ENCODE measurements at places on chromosomes 7 and 10.

DNA sequence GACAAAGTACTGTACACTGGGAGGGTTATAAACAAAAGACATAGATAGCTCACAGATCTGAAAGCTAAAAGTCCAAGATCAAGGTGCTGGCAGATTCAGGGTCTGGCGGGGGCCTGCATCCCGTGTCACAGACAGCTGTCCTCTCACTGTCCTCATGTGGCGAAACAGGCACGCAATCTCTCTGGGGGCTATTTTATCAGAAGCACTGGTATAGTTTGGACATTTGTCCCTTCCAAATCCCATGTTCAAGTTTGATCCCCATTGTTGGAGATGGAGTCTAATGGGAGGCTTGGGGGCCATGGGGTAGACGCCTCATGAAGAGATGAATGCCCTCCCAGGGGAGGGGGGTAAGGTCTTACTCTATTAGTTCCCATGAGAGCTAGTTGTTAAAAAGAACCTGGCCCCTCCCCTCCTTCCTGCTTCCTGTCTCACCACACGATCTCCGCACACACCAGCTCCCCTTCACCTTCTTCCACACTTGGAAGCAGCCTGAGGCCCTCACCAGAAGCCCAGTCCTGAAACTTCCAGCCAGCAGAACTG, 72.5 kb upstream of the UCN3 start:
- DNase-seq: no peak

- no peak for DNase-seq
Measured at GRCh38 chr7:151740081-151740851, 136.6 kb downstream of the PRKAG2 start.

DNA sequence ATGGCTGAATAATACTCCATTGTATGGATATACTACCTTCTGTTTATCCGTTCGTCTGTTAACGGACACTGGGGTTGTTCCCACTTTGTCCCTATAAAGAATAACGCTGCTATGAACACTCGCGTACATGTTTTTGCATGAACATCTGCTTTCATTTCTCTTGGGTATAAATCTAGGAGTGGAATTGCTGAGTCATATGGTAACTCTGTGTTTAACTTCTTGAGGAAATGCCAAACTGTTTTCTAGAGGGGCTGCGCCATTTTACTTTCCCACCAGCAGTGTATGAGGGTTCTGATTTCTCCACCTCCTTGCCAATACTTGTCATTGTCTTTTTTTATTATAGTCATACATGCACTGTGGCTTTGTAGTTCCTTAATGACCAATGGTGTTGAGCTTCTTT, 20.6 kb upstream of the RASSF4 start:
- DNase-seq: no peak

DNA sequence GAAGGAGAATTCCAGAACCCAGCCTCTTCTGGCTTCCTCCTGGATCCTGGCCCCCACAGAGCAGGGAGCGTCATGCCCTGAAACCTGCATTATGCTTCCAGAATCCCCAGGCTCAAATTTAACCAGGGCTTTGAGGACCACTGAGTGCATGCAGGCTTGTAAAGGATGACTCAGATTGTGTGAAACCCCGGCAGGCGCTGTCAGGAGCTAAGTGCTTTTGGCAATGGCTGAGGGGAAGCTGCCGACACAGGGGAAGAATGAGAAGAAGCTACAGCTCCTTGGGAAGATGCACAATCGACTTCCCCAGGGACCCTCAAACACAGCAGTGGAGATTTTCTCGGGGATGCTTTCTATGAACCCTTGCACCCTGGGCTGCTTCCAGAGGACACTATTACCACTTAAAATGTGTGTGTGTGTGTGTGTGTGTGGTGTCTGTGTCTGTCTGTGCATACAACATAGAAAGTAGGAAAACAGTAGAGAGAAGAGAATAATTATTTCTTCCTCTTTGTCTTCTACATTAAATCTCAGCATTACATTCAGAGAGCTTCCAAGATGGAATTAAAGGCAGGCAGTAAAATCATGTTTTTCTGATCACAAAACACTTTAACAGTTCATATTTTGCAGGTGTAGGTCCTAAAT, 183.5 kb upstream of the INHBA start:
- DNase-seq: no peak

GRCh38 chr10:99929360-99929759, 80.4 kb downstream of the DNMBP start:
- DNase-seq: no peak
